Activated CD4-positive, CD25-positive, alpha-beta regulatory T cell treated with anti-CD3 and anti-CD28 coated beads, Interleukin-2, amount 50 U/mL, for 16 hours (primary cell): ENCODE measurements at places on chromosomes 3 and 15.

DNA sequence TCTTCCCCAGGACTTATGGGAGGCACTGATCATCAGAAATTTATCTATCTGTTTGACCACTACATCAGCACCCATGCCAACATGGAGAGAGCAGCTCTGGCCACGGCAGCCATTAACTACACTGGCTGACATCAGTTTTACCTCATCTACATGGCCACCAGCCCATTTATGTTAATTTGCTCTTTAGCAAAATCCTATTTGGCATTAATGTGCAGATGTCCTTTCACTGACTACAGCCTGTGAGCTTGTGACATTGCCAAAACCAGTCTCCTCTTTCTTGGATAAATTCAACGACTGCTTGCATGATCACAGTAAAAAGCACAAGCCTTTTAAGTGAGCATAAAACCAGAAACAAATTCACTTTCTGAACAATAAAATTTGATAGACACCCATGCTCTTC is 47.5 kb downstream of the NR1I2 start:
- DNase-seq, result no peak

DNA sequence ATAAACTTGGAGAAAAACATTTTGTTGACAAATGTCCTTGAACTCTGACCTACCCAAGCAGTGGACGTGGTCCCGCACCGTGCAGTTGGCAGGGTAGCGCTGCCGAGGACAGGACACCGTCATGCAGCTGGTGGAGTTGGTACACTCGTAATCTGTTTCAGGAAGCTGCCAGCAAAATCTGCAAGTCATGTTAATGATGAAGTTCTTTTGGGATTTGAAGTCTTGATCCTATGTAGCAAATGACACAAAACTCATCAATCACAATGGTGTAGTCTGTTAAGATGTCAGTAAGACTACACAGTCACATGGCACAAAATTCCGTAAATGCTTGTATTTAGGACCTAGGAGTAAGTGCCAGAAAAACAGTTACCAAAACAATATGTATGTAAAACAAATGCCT is 5.5 kb downstream of the TM2D3 start:
- no peak for DNase-seq

- DNase-seq, result no peak
Measured at GRCh38 chr3:192365571-192365970, 361.8 kb downstream of the FGF12 start.

GRCh38 chr15:80854104-80854503 is 74.9 kb downstream of the CEMIP start:
- DNase-seq, result no peak

GRCh38 chr15:94584833-94585244 is 353.5 kb downstream of the MCTP2 start:
- DNase-seq, result no peak

DNA sequence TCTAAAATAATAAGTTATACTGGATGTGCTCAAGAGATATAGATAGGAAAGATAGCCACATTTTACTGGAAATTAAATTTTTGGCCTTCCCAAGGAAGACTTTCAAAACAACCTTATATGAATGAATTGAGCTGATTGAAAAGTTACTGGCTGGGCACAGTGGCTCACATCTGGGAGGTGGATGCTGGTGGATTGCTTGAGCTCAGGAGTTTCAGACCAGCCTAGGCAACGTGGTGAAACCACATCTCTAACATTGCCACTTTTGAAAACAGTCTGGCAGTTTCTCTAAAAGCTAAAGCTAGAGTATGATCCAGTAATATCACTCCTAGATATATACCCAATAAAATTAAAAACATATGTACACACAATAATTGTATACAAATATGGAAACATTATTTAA is 231.4 kb upstream of the POU1F1 start:
- DNase-seq, result no peak

- DNase-seq, result no peak
Measured at GRCh38 chr3:5757213-5757804, 569.8 kb downstream of the EDEM1 start.

GRCh38 chr3:138902171-138902570 is 44.8 kb downstream of the FOXL2 start:
- DNase-seq, result no peak

DNA sequence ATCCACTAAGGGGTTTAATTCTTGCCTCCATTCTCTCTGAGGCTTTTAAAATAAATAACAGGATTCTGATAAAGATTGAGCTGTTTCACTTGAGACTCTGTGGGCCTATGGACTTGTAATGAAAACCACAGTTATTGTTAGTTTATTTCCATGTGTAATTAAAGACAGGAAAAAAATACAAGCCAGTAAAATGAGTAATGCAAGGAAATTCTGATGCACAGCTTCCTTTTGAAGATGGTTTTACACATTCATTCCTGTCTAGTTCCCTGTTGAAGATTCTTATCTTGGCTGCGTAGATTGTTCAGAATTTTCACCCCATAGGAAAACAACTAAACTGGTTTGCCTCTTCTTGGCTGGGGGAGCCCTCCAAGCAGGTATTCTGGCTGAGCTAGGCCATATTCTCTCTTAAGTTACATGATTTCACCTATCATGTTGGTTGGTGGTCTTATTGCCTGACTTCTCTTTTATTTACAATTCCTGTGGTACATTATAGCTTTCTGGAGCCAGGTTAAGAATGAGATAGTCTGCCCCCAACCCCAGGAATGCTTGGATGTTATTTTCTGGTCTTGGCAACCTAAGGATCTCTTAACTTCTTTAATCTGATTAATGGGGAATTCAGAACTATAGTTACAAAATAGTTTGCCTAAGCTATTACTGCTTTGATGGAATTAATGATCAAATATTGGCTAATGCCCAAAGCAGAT is 67.6 kb downstream of the MITF start:
- DNase-seq, result no peak

- DNase-seq, result no peak
Measured at GRCh38 chr15:66830823-66831222, 128.8 kb downstream of the SMAD6 start.

GRCh38 chr3:196486263-196486662 is 17.3 kb downstream of the RNF168 start:
- DNase-seq, result no peak
